Activated T-cell treated with anti-CD3 and anti-CD28 coated beads, Interleukin-2, amount 50 U/mL, for 72 hours (primary cell): ENCODE measurements at places on chromosomes 5 and 9.

- DNase-seq: no peak
These were observed 13.0 kb downstream of the GSN start for GRCh38 chr9:121280715-121281613.

GRCh38 chr9:87353301-87353700 is 144.4 kb upstream of the DAPK1 start:
- DNase-seq: no peak

DNA sequence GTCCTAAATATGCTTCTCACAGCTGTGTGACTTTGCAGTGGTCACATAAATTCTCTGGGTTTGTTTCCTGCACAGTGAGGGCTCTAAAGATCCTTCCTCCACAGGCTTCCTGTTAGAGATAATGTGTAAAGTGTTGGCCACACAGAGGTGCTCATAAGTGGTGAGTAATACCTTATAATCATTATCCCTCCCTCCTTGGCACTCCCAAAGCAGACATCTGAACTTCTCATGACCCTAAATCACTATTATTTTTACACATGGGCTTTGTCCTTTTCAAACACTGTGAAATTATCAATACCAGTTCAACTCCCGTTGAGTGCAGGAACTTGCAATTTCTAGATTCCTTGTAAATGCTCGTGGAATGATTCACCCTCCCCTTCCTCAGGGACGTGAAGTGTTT is 100.2 kb downstream of the BRINP1 start:
- no peak for DNase-seq

DNA sequence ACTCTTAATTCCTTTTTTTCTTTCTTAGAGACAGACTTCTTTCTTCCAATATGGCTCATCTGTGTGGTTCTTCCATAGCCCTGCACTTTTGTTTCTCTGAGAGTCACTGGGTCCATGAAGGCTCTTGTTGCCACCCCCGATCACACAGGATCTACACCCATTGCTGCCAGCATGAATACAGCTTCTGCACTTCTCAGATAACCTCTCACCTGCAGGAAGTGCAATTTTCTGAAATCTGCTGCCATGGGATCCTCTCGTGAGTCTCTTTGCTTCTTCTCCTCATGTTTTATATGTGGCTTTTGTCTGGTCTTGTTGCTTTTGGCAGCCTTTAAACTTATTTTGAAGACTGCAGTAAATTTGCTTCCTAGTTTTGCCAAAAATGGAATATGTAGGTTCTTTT is 171.2 kb downstream of the TMEM167A start:
- DNase-seq: no peak

- no peak for DNase-seq
These were observed 79.2 kb downstream of the DNAH5 start for GRCh38 chr5:13865312-13865711.

GRCh38 chr5:14142202-14142826 is 828 bp upstream of the TRIO start:
- DNase-seq: no peak

- peak; percentile 13 for DNase-seq
These were observed at the start of gene MCTP1 for GRCh38 chr5:95284572-95285408. TSS of gene MCTP1 (minus strand) at chr5:95285094.

GRCh38 chr5:154273028-154273617 is 82.6 kb downstream of the GALNT10 start:
- DNase-seq: peak; percentile 5

GRCh38 chr5:153256-153655 is 38.0 kb upstream of the LRRC14B start:
- DNase-seq: no peak

GRCh38 chr5:81230416-81230815 is 2.7 kb upstream of the CKMT2 start:
- no peak for DNase-seq

- no peak for DNase-seq
These were observed 158.7 kb downstream of the EBF1 start for GRCh38 chr5:158940977-158941376.

- no peak for DNase-seq
These were observed 56.2 kb downstream of the MAP1B start for GRCh38 chr5:72163349-72163983.

DNA sequence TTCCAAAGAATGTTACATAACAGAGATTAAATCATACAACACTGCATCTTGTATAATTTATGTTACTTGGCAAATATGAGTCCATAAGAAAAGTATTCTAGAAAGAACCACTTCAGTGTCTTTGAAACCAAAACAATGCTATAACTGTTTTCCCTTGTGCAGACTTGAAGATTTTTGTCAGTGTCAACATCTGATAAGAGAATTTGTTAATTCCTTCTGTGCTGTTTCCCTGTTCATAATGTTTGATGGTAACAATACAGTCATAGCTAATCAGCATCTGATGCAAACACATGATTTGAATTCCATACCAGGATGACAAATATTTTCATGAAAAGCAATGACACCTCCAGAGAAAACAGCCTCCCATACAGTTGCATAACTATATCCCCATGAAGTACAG is 306.8 kb downstream of the SEMA5A start:
- no peak for DNase-seq

DNA sequence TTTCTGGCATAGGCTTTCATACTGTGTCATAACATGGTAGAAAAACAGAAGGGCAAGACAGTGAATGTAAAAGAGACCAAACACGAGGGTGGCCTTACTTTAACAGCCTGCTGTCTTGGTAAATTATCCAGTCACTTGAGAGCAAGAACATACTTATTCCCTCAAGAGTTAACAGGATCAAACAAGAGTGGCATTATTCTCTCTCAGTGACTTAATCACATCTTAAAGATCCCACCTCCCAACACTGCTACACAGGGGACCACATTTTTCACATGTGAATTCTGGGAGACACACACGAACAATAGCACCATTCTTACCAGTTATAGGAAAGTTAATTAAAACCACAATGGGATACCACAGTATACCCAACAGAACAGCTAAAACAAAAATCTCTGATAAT is 898.0 kb upstream of the C9orf72 start:
- no peak for DNase-seq

GRCh38 chr5:73674669-73675004 is 48.6 kb downstream of the ARHGEF28 start:
- no peak for DNase-seq

DNA sequence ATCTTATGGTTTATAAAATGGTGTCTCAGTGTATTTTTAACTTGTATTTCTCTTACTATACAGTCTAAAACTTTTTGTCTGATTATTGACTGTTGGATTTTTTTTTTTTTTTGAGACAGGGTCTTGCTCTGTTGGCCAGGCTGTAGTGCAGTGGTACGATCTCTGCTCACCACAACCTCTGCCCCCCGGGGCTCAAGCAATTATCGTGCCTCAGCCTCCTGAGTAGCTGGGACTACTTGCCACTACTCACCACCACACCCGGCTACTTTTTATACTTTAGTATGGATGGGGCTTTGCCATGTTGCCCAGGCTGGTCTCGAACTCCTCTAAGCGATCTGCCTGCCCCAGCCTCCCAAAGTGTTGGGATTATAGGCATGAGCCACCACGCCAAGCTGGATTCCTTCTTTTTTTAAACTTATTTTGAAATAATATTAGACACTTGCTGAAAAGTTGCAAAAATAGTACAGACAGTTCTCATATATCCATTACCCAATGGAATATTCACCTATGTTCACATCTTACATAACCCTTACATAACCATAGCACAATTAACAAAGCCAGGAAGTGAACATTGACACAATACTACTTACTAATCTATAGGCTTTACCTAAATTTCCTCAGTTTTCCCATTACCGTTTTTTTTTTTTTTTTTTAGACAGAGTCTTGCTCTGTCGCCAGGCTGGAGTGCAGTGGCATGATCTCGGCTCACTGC is 47.2 kb downstream of the STOM start:
- no peak for DNase-seq

DNA sequence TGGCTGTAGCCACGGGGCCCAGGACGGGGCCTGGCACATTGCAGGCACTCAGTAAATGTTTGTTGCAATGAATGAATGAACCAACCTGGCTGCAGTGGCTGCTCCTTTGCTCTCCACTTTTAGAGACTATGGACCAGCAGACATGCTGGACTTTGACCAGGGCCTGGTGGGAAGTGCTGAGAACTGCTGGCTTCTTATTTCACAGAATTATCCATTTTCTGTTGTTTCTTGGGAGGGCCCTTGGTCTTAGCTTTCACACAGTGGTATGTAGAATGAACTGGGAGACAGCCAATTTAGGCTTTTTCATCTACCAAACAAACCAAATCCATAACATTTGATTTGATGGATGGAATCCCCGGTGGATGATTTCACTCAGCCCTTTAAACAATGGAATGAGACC is 78.0 kb upstream of the LHFPL2 start:
- DNase-seq: no peak

DNA sequence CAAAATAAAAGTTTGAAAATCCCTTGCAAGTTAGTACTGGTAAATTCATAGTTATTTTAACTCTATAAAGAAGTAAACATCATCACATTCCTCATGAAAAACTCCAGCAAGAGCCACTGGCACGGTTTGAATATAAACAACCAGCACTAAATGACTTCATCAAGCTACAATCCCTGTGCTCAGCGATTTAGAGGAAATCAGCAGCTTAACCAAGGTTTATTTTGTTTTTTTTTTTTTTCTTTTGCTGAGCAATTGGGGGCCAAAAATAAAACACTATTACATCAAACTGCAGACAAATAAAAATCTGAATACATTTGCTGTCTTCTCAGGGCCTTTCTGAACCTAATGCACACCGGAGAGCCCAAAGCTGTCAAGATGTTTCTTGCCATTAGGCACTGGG is 106.2 kb upstream of the SLC24A2 start:
- DNase-seq: no peak

GRCh38 chr5:90949469-90950358 is 391.1 kb downstream of the ADGRV1 start:
- DNase-seq: no peak

GRCh38 chr5:106843812-106844416 is 826.8 kb downstream of the EFNA5 start:
- no peak for DNase-seq

DNA sequence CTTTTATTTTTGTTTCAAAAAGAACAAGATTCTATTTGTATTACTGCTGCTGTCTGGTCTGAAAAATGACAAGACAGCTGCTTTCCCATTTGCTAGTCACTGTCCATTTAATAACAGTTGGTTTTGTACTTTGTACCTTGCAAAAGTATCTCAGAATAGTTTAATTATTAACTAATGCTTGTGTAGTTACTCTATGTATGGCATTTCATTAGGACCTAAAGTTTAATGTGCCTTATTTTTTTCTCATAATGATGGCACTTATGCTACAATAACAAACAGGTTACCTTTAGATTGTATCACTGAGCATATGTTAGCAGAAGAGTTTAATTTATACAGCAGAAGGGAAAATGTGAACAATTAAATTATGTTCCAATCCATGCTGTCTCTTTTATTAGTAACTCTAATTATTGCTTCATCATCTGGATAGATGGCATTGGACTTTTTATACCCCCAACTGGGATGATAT is 134.2 kb downstream of the CDH10 start:
- no peak for DNase-seq

- DNase-seq: no peak
These were observed 7.3 kb upstream of the WDR41 start for GRCh38 chr5:77499441-77499840.

DNA sequence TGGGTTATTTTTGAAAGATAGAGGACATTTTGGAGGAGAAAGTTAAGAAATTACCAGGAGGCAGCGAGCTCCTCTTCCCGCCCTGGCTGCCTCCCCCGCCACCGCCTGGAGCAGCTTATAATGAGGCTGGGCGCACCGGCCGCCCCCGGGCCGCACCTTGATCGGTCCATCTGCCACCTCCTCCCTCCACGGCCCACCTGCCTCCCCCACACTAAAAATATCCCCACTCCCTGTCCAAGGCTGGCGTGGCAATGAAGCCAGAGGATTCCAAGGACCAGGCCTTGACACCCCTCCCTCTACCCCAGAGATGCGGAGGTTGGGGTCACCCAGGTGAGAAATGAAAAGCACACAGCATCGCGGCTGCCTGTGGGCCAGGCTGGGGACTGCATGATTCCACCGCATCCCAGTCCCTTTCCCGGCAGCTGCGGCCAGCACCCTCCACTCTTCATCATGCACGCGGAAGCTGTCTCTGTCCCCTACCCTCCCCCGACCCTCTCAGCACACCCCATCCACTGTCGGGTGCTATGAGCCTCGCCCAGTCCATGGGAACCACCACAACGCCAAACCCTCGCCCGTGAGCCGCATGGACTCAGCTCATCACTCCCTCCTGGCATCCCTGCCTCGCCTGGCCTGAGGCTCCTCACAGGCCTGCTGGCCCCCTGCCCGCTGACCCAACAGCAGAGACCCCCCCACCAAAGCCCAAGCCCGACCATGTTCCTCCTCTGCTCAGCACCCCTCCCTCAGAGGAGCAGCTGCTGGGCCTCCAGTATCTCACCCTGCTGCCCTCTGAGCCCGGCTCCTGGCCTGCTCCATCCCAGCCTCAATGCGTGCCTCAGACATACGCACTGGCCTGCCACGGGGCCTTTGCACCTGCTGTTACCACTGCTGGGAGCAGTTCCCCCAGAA is 50.0 kb downstream of the SARDH start:
- DNase-seq: no peak

GRCh38 chr9:137802021-137802420 is 75.6 kb upstream of the CACNA1B start:
- no peak for DNase-seq

GRCh38 chr9:122526602-122527001 is 491 bp downstream of the OR1N1 start:
- DNase-seq: peak; percentile 19

DNA sequence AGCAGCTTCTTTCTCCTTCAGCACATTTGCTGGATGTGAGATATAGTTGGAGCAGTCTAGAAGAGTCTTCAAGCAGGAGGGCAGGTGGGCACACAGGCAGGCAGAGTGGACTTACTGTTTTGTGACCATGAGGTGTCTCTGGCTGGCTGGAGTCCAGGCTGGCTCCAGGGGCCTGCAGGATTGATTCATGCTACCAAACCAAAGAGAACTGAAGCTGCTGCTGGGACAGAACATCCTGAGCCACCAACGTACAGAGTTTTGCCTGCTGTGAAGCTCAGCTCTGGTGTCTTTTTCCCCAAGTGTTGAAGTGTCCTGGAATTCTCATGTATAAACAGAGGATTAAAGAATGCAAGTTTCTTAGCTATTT is 45.7 kb downstream of the CYSTM1 start:
- DNase-seq: no peak

DNA sequence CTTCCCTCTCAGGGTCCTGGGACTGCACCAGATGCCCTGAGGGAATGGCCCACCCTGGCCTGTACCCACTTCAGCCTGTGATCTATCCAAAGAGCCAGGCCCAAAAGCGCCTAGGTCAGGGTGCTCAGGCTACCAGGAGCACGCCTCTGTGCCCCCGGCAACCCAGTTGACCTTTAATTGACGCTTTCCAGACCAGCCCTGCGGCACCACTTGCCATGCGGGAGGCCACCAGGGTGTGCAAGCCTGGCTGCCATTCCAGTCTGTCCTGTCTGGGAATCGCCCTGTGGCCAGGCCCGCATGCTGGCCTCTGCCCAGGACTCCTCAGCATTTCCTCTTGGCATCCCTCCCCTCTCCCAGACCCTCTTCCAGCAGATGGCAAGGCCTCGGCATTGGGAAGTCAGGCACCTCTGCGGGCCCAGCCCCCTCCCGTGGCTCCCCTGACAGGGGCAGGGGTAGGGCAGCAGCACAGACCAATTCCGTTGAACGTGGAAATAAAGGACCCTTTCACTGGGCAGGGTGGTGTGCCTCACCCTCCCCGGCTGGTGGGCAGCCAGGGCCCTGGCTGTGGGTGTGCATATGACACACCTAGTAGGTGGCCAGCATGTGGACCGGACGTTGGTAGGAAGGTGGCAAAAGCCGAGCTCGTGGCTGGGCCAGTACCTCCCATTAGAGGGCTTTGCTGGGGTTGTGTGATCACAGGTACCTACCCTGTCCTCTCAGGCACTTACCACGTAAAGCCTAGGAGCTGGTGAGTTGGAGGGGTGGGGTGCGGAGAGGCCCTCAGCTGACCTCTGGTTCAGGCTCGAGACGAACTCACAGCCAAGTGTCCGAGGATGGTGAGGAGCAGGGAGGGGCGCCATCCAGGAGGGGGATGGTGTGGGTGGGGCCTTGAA is 3.5 kb upstream of the AIF1L start:
- DNase-seq: no peak
